ENCODE measurements at places on chromosomes 5 and 9.

DNA sequence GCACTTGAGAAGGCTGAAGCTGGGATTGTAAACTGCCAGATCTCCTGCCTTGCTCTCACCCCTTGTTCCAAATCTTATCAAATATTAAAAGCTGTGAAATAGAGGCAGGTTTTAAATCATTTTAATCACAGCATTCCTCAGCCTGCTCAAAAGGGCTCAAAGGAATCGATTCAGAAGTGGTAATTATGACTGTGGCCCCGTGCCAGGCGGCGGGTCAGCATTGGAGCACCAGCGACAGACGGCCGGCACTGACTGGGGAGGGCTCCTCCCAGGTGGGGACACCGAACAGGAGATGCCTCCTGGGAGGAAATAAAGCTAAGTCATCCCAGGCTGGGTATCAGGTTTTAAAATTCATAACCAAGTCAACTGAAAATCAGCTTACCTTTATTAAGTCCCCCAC is 66.7 kb downstream of the KCNIP1 start:
- no peak for DNase-seq

DNA sequence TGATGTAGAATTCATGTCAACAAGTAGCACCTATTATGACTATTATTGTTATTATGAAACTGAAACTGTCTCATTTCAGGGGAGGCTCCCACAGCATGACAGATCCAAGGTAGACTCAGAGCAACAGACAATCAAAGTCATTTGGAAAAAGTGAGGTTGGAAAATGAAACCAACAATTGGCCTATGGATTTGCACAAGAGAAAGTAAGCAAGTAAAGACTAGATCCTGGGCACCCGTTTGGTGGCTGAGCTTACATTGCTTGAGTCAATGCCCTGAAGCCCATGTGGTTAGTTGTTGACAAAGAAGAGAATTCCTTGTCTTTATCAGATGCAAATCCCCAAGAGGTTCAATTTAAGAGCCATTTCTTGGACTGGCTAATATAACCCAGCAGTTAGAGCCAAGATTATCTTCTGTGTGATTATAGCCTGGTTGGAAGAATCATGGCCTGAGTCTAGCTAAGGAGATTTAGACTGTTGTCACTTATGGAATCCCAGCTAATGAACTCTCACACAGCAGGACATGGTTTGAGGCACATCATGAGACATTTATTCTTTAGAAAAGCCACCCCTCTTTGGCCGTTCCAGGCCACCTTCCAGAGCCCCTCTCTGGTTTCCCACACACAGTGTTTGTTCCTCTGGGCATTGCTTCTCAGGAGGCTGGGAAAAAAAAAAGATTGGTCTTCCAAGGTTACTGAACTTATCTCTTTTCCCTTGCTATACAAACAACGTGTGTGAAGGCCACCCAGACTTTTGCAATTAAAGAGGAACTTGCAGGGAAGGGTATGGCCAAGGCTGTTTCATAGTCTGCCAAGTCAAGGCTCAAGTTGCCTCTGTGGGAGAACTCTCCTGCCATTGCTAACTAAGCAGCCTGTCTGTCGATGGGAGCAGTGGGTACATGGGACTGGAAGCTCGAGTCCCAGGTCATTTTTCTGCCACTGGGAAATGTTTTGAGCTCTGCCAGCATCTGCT is 399.5 kb downstream of the ENC1 start:
- DNase-seq = no peak

DNA sequence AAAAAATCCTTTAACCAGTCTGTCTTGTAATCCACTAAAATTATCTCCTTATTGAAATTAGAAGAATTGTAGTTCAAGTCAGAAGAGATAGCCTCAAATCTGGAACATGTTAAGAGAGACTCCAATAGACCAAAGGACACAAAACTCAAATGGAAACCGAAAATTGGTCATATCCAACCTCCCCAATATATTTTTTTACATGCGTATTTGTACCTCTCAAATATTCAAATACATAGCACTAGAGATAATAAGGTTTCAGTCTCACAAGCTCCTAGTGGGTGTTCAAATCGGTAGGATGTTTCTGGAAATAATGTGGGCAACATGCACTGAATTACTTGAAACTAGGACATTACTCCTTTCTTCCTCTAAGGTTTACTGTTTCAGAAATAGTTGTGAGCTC is 33.5 kb downstream of the EPB41L4A start:
- no peak for DNase-seq

- DNase-seq = no peak
Observed at GRCh38 chr5:116396476-116397099, 178.0 kb downstream of the SEMA6A start.

- DNase-seq = no peak
Observed at GRCh38 chr9:85115473-85115872, 445.9 kb downstream of the NTRK2 start.

GRCh38 chr5:156812959-156813358 is 37.1 kb upstream of the PPP1R2B start:
- no peak for DNase-seq

- no peak for DNase-seq
Observed at GRCh38 chr9:119712325-119712724, 343.1 kb upstream of the BRINP1 start.

- DNase-seq = no peak
Observed at GRCh38 chr5:156913719-156914370, 49.2 kb downstream of the TIMD4 start.

- no peak for DNase-seq
Observed at GRCh38 chr5:151151793-151152192, 5.8 kb downstream of the ANXA6 start.

DNA sequence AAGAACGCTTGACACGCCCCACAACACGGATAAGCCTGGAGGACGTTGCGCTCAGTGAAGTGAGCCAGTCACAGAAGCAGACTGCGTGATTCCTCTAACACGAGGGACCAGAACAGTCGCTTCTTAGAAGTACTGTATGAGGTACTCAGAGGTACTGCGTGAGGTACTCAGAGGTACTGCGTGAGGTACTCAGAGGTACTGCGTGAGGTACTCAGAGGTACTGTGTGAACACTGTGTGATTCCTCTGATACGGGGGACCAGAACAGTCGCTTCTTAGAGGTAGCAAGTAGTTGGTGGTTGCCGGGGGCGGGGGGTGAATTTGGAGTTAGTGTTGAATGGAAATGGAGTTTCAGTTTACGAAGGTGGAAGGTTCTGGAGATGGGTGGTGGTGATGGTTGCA is 5.8 kb downstream of the NDUFS6 start:
- DNase-seq = no peak

DNA sequence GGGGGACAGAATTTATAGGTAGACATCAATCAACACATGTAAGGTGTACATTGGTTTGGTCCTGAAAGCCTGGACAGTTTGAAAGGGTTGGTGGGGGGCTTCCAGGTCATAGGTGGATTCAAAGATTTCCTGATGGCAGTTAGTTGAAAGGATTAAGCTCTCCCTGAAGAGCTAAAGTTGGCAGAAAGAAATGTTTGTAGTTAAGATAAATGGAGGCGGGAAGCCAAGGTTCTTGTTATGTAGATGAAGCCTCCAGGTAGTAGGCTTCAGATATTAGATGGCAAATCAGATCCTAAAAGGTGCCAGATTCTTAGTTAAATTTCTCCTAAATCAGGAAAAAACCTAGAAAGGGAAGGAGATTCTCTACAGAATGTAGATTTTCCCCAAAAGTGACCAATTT is 9.0 kb upstream of the LRRTM2 start:
- DNase-seq = no peak

- DNase-seq = no peak
Observed at GRCh38 chr9:132609829-132610228, 27.4 kb downstream of the BARHL1 start.

GRCh38 chr5:180093651-180094382 is 22.3 kb upstream of the RNF130 start:
- DNase-seq = no peak

- no peak for DNase-seq
Observed at GRCh38 chr9:99419070-99419469, 197.0 kb downstream of the SEC61B start.

GRCh38 chr5:158770506-158770905 is 329.2 kb downstream of the EBF1 start:
- no peak for DNase-seq

DNA sequence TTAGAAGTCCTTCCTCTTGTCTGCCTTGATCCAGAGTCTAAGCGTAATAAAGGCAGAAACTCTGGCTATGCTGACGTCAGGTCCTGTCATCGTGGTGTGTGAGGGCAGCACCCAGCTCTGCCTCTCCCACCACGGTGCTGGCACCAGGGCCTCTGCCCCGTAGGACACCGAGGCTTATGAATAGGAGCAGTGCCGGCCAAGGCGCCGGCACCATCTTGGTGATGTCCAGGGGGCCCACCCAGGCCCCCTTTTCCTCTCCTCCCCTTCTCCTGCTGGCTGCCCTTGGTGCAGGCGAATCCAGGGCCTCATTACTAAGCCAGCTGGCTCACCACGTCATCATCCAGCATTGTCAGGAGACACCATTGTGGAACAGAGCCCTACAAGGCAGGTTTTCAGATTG is 252.3 kb downstream of the FANCC start:
- no peak for DNase-seq

- no peak for DNase-seq
Observed at GRCh38 chr5:169566202-169566601, 17.4 kb upstream of the SPDL1 start.

DNA sequence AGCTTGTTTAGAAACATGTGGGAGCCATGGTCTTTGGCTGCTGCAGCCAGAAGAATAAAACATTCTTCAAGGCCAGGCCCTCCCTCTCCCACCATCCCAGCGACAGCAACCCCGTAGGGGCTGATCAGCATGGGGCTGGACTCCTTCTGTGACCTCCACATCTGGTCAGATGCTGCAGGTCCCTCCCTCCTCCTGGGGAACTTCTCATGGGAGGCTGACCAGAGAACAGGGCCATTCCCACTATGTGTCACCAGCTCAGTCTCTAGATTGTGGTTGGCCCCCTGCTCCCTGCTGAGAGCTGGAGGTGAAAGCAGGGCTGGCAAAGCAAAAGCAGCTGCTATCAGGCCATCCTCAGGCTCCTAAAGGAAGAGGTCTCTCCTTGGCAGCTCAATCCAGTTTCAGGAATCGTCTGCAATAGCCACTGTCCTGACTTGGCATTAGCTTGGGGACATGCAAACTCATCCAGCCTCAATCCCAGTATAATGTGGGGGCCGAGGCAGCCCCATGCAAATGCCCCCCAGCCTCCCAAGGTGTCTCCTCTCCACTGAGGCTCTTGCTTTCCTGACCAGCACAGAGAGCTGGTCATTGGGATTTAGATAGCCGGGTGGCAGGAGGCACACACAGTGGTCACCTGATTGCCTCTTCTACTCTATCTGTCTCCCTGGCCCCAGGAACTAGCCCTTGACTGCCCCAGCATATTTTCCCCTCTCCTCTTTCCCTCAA is 81.5 kb downstream of the NRG2 start:
- DNase-seq = no peak

DNA sequence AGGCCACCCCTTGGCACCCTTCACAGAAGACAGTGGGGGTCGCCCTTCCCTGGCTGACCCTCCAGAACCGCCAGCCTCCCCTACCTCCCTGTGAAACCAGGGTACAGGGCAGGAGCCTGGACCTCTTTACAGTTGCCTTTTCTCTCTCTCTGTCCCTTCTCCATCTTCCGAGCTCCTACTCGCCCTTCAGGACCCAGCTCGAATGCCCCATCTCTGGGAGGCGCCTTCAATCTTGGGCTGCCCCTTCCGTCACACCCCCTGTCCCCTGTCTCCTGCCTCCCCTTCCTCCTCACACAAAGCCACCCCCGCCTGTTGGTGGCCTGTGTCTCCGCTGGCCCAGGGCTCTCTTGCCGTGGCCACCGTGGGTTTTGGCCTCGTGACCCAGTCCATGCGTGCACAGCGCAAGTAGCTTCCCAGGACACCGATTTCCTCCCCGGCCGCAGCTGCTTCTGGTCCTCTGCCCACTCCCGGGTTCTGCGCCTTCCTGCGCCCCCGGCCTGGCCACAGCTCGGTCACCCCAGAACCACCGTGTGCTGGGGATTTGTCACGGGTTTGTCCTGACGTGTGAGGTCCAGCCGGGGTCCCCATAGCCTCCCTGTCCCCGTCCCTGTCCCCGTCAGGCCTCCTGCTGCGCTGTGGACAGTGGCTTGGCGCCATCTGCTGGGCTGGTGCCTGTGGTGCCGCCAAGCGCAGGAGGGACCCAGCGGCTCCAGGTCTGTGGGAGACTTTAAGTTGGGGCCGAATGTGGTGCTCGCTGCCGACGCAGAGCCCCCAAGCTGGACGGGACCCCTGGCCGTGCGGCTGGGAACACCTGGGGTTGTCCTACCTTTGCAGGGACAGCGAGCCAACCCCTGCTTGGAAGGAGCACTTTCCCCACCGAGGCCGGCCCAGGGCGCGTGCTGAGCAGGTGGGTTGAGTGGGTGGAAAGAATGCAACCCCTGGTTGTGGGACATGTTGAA is 4.0 kb upstream of the TMEM250 start:
- DNase-seq = peak; percentile 73

DNA sequence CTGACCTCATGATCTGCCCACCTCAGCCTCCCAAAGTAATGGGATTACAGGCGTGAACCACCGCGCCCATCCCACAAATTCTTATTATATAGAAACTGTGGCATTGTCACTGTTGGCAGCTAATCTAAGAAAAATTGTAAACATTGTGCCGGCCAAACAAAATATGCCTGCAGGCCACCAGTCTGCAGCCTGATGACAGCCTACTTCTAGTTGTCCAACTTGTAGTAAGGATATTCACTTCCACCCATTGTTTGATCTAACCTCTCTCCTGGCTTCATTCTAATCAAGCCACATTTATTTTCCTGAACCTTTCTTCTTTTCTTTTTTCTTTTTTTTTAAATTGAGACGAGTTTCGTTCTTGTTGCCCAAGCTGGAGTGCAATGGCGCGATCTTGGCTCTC is 13.7 kb upstream of the TMED9 start:
- DNase-seq = no peak

DNA sequence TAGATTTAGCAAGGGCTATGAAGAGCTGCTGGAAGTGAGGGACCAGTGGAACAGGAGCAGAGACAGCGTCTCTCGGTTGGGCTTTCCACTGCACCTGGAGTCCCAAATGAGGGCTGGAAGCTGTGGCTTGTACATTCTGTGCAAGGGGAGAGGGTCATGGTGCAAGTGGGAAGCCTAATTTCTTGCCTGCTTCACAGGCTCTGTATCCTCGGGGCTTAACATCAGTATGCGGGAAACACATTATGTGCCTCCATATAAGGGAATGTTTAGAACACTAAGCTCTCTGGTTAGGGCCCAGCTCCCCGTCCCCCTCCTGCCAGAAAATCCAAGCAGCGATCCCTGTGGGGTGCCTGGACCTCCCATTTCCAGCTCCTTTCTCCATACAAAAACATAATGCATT is 89.0 kb upstream of the NIPAL4 start:
- no peak for DNase-seq

DNA sequence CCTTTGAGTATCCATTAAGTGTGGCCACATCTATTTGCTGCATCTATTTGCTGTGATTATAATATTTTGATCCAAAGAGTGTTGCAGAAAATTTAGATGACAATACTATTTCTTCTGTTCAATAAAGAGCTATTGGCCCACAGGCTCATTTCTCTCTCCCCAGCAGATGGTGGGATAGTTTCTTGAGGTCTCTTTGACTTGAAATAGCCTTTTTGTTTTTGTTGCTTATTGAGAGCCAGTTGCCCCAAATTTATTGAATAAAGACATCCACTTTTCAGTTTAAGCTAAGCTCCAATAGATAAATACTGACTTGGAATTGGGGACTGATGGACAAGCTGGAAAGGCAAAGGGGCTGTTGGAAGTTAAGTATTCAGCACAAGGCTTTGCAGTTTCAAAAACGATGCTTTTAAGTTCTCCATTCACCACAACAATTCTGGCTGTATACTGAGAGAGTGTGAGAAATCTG is 290.1 kb upstream of the MPDZ start:
- peak; percentile 4 for DNase-seq

GRCh38 chr9:72305102-72305546 is 59.9 kb downstream of the ZFAND5 start:
- no peak for DNase-seq

All from cerebellar cortex (tissue), 1 donor.